ENCODE measurements at places on chromosomes 13 and 19. TPM values are rescaled to one million over a fixed set of nuclear protein-coding genes. Genes with fewer than 3 reads are reported as not detected.

DNA sequence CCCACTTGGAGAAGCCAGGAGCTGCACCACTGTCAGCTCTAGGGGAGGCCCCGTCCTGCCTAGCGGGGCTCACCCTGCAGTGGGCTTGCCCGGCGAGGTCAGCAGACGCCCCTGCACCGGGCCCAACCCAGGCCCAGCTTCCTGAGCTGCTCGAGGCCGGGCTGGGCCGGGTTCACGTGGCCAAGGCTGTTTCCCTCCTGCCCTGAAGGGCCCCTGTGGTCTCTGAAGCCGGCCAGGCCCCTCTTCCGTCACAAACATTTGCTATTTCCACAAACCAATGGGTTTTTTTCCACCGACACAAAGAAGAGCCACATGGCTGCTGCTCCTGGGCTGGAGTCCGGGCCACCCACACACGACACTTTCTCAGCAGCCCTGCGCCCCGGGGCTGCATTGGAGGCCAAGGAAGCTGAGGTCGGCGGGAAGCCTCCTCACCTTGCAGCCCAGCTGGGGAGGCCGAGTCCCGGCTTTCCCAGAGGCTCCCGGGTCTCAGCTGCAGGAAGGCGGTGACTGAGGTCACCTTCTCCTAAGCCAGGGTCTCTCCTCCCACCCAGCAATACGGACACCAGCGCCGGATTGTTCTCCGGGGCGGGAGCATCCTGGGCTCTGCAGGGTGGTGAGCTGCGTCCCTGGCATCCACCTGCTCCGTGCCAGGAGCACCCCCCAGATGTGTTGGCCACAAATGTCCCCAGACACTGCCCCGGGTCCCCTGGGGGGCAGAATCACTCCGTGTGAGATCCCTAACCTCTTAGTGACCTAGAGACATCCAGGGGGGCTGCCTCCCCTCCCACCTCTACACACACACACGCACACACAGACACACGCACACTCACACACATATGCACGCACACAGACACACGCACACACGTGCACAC lies 80.5 kb downstream of the GADD45B start:
- DNase-seq: peak; percentile 44

GRCh38 chr13:20137875-20138274 lies 23.0 kb downstream of the GJA3 start:
- DNase-seq: no peak

DNA sequence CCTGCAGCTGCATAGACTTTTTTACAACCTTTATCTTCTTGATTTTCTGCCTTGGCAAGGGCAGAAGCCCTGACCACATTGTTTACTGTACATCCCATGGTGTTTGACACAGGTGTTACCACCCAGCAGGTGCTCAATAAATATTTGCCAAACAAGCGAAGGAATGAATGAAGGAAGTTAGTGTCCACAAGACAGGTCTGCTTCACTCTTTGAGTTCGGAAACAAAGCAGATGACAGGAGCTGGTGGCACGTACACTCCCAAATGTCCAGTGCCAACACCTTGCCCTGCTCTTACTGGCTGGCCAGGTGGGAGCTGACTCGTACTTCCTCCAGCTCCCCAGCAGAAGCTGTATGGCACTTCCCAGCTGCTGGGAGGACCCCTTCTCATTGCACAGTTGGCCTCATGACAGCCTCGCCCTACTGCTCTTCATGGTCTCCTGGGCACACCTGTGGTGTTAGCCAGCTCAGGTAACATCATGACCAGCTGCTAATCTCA lies 22.0 kb upstream of the MUC16 start:
- DNase-seq: no peak

GRCh38 chr13:49046002-49046401 lies 70.3 kb downstream of the FNDC3A start:
- no peak for DNase-seq

DNA sequence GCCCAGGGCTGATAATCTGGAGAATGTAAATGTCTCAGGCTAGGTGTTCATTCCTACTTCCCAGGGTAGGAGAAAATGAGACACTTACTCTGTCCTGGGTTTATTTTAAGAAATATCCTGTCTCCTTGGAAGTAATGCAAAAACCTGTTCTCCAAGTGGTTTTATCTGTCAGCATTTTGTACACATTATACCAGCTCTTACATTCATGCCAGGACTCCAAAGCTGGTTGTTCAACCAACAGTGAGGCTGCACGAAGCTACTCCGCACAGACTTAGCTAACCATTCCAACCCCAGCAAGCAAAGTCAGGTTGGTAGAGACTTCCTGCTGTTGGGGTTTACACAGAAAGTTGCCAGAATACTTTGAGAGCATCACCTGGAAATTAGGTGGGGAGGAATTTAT lies 55.6 kb downstream of the SLC7A1 start:
- no peak for DNase-seq

DNA sequence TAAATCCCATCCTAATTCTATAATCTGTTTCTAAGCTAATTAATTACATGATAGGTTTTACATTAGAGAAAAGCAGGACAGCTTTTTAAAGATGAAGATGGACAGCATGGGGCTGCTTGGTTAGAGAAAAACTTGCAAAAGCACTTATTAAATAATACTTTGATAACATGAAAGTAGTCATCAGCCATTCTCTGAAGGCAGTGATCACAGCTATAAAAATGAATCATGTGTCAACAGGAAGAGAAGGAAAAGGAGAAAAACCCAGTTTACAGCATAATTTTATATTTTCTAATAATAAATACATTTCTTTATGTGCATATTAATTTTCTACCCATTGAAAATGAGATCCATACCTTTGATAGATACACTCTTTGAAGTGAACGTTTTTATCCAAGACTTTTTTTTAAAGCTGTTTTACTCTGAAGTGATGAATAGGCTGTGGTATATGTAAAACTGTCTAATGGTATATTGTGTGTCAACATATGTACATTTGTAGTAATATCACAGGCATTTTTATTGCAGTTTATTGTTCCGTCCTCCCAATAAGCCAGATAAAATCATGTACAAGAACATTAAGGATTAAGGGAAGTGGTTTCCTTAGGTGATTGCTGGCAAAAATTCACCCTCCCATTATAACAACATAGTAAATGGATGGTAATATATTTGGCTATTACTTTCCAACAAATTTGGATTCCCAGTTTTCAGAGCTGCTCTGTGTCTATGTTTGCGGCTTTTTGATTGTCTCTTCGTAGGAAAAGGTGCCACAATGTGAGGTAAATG lies 1.3 kb upstream of the KLF5 start:
- no peak for DNase-seq

- no peak for DNase-seq
Observed at GRCh38 chr13:97182111-97182890, 39.8 kb upstream of the MBNL2 start.

- DNase-seq: no peak
Observed at GRCh38 chr13:99792079-99792921, 179.3 kb downstream of the ZIC5 start.

DNA sequence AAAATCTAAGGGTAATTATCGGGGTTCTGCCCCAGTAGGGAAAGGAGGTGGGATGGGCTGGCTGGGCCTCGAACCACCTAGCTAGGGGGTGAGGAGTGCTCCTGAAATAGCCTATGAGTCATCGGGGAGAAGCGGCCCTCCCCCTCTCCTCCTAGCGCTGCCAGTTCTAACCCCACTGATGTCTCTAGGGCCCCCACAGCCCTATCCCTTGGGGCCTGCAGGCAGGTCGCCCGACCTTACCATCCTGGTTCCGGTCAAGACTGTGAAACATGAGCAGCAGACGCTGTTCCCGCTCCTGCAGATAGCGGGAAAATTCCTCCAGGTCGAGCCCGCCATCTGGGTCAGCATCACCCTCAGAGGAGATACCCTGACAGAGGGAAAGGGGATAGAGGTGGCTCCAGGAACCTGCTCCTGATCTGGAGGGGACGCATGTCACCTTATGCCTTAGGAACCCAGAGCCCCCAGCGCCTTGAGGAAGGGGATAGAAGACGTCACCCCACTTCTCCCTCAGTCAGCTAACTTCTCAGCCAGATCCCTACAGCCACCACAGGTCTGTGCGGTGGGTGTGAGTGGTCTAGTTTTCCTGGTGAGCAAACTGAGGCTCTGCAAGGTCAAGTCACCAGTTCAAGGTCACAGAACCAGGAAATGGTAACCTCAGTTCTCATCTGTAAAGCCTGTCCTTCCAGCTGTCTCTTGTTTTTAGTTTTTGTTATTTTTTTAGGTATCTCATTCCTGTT lies 1.5 kb downstream of the SLC25A23 start:
- no peak for DNase-seq

GRCh38 chr13:103961784-103962183 lies 895.6 kb upstream of the SLC10A2 start:
- DNase-seq: no peak

- DNase-seq: no peak
Observed at GRCh38 chr19:56125806-56126590, 4.9 kb upstream of the ZNF787 start.

DNA sequence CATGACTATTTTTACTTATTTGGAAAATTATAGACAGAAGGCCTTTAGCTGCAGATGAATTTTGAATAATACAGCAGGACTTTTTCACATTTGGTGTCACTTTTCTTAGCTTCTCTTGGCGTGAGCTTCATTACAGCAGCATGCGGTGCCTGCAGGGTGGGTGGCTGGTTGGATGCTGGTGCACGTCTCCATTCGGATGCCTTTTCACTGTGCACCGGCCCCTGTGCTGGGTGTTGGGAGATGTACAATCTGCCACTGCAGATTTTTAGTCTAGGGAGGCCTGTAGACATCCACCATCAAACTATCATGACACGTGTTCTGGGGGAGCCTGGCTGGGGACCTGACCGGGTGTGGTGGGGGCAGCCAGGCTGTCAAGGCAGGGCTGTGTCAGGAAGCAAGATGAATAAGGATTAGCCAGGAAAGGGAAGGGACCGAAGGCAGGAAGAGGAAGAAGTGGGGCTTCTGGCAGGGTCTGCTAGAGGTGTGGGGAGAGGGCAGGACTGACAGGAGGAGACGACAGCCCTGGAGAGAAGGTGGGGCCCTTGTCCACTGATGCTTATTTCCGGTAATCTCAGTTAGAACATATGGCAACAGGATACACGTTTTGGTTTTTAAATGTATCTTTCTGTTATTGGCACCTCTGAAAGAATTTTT lies 88.8 kb downstream of the ARHGEF7 start:
- DNase-seq: no peak

DNA sequence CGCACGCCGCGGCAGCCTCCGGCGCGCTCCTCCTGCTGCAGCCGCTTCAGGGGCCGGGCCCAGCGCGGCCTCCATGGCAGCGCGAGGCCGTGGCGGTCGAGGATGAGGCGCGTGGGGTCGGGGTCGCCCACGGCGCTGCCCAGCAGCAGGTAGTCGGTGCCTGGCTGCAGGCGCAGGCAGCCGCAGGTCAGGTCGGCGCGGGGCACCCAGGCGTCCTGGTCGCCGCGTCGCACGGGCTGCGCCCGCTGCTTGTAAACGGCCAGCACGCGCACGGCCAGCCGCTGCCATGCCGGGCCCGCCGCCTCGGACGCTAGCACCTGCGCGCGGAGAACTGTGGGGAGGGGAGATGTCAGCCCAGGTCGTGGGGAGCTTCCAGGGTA lies 11.1 kb downstream of the NTN5 start:
- DNase-seq: no peak

DNA sequence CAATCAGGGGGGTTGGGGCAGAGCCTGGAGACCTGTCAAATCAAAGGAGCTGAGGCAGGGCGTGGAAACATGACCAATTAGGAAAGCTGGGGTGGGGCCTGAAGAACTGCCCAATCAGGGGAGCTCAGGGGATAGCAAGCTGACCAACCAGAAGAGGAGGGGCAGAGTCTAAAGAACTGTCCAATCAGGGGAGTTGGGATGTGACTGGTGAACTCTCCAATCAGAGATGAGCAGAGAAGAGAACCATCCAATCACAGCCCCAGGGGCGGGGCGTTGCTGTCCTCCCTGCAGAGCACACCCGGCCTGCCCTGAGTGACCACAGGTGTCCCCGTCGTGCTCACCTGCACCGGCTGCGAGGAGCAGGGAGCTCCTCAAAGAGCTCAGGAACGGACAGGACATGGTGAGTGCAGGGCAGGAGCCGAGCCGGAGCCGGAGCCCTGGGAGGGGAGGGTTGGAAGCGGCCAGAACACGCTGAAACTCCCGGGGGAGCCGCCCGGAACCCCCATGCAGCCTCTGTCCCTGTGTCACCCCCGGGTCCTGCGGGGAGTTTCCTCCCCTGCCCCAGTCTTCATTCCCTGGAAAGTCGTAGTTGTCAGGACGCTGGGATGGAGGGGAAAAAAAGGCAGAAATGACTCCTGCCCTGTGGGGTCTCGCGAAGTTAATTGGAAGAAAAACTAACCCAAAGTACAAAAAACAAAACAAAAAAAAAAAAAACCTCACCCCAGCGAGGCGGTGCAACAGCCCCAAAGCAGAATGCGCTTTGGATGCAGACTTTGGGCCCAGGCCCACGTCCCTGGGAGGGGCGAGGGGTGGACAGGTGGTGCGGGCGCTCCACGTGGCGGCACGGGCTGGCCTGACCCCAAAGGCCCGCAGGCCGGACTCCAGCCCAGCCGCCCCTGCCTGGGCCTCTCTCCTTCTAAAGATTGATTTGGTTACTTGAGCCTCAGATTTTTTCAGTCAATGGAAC lies at the start of gene ZNF556:
Gene ZNF556, plus strand, starts transcription at position 311 of the 967 bp plus-strand sequence. Its CDS starts 87 bp downstream, at position 398.
- DNase-seq: peak; percentile 42

GRCh38 chr13:98044301-98044700 lies 90.8 kb downstream of the IPO5 start:
- no peak for DNase-seq

DNA sequence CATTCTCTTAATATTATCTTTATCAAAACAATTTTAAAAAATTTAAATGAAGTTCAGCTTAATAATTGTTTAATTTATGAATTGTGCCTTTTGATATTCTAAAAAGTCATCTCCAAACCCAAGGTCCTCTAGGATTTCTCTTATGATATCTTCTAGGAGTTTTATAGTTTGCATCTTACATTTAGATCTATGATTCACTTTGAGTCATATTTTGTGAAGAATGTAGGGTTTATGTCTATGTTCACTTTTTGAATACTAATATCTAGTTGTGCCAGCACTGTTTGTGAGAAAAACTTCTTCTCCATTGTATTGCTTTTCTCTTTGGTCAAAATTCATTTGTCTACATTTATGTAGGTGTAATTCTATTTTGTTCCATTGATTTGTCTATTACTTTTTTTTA lies 1068.4 kb upstream of the SPRY2 start:
- no peak for DNase-seq

JOSD2 gene
- 12.4 TPM for total RNA-seq

USHBP1 gene
- total RNA-seq: 2.9 TPM

ZNF134 gene
- 6.0 TPM for total RNA-seq

SIGLEC12 gene
- total RNA-seq: 0.12 TPM

RFPL4A gene
- not detected for total RNA-seq

FUT1 gene
- total RNA-seq: 15.1 TPM

ZNF772 gene
- total RNA-seq: 3.6 TPM

ADAMTSL5 gene
- total RNA-seq: 0.23 TPM

MEF2B gene
- total RNA-seq: 1.5 TPM

ZNF491 gene
- total RNA-seq: 1.6 TPM

TECR gene
- total RNA-seq: 68.5 TPM

Data from pancreas (tissue), 10 donors.